ENCODE measurements at places on chromosomes 2 and 18. TPM values are rescaled to one million over a fixed set of nuclear protein-coding genes. Genes with fewer than 3 reads are reported as not detected.

Gene MPP4
- polyA plus RNA-seq = 0.17 TPM

Gene CTAGE1
- polyA plus RNA-seq = 0.05 TPM

Gene MAL
- polyA plus RNA-seq = 314 TPM

Gene TMEM247
- polyA plus RNA-seq = not detected

Gene TPO
- not detected for polyA plus RNA-seq

Gene ETAA1
- polyA plus RNA-seq = 29.4 TPM

Gene FLACC1
- 2.8 TPM for polyA plus RNA-seq

Gene PSMA8
- not detected for polyA plus RNA-seq

Gene SGPP2
- 18.3 TPM for polyA plus RNA-seq

Gene ST6GAL2
- polyA plus RNA-seq = 15.8 TPM

Gene GAL3ST2
- 0.30 TPM for polyA plus RNA-seq

Gene LINC00305
- 5.2 TPM for polyA plus RNA-seq

Gene RGPD3
- 0.06 TPM for polyA plus RNA-seq

Gene BCL2
- polyA plus RNA-seq = 28.8 TPM

Gene MYO1B
- 118 TPM for polyA plus RNA-seq

Gene TNS1
- polyA plus RNA-seq = 62.8 TPM

Gene SF3B6
- polyA plus RNA-seq = 152 TPM

Gene KATNAL2
- 11.0 TPM for polyA plus RNA-seq

Gene HOXD13
- polyA plus RNA-seq = 0.22 TPM

Gene STK39
- 39.8 TPM for polyA plus RNA-seq

Gene NRP2
- polyA plus RNA-seq = 71.5 TPM

Gene MTA3
- polyA plus RNA-seq = 76.6 TPM

Gene LIMS4
- 1.4 TPM for polyA plus RNA-seq

Gene PLEK
- 3.9 TPM for polyA plus RNA-seq

Gene NCKAP5
- polyA plus RNA-seq = 7.2 TPM

Gene EVX2
- polyA plus RNA-seq = not detected

Data from right renal pelvis (tissue), 4 donors.